ENCODE measurements at places on chromosomes 7 and 10.

DNA sequence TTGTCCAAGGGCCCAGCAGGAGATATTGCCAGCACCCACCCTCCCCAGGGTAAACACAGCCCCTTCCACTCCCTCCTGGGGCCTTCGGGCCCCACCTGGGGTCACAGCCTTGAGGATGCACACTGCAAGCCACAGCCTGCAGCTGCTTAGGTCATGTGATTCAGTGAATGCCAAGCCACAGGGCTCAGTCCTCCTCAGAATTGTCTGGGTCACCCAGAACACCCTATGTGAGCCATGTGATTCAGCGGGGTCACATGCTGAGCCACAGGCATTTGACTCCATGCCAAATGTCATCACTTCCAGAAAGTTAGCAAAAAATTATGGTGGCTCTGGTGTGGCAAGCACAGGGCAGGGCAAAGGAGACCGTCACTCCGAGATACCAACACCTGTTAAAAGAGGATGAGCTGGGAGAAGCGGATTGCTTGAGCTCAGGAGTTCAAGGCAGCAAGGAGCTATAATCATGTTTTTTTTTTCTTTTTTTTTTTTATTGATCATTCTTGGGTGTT is 17.2 kb upstream of the PSAP start:
- no peak for DNase-seq

DNA sequence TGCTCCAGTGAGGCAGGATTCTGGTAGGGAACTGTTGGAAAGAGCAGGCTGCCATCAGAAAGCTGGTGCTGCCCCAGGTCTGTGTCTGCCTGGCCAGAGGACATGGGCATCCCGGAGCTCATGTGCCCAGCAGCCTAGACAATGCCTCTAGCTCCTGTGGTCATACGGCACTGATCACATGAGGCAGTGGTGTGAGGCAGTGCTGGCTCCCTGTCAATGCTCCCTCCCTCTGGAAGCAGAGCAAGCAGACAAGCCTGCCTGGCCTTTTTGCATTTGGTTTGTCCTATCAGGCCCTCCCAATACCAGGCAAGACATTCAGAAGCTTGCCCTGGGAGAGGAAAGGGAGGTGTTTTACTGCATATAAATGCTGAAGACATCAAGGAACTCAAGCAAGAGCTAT is 19.5 kb upstream of the MMP21 start:
- no peak for DNase-seq

DNA sequence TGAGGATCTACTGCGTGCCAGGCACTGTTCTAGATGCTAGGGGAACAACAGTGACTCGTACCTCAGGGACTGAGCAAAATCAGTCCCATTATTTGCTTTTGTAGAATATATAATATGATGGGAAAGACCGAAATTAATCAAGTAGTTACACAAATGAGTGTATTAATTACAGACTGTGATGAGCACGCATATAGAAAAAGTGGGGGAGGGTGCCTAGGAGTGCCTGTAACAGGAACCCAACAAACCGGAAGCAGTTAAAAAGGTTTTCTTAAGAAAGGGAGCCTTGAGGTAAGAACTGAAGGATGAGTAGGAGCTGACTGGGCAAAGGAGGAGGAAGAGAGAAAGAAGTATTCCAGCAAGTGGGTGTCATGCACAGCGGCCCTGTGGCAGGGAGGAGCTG is 28.2 kb upstream of the IL6 start:
- DNase-seq, result no peak

- no peak for DNase-seq
Measured at GRCh38 chr7:42730586-42730985, 181.3 kb downstream of the C7orf25 start.

DNA sequence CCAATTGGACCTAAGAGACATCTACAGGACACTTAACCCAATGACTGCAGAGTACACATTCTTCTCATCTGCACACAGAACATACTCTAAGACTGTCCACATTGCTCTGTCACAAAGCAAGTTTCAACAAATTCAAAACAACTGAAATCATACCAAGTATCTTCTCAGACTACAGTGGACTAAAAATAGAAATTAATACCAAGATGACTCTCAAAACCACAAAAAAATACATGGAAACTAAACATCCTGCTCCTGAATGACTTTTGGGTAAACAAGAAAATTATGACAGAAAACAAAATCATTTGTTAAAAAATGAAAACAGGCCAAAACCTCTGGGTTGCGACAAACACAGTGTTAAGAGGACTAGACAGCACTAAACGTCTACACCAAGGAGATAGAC is 24.5 kb downstream of the SNX13 start:
- no peak for DNase-seq

Data from effector CD8-positive, alpha-beta T cell (primary cell).